ENCODE measurements at places on chromosomes 6 and 20. TPM values are rescaled to one million over a fixed set of nuclear protein-coding genes. Genes with fewer than 3 reads are reported as not detected.

- no peak for DNase-seq
Measured at GRCh38 chr6:85632164-85632942, 10.3 kb downstream of the SYNCRIP start.

GRCh38 chr20:46362921-46363867, 43.2 kb downstream of the ELMO2 start:
- no peak for DNase-seq

GRCh38 chr6:43848671-43849391, 78.8 kb downstream of the VEGFA start:
- no peak for DNase-seq

GRCh38 chr20:4021906-4022305, 6.5 kb upstream of the RNF24 start:
- no peak for DNase-seq

DNA sequence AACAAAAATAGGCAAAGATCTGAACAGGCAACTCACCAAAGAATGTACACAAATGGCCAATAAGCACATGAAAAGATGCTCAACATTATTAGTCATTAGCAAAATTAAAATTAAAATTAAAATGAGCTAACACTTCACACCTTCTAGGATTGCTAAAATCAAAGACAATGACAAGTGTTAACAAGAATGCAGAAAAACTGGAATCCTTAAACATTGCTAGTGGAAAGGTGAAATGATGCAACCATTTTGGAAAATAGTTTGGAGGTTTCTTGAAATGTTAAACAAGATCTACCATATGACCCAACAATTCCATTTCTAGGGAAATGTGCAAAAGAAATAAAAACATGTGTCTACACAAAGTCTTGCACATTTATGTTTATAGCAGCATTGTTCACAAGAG, 75.5 kb upstream of the DST start:
- no peak for DNase-seq

DNA sequence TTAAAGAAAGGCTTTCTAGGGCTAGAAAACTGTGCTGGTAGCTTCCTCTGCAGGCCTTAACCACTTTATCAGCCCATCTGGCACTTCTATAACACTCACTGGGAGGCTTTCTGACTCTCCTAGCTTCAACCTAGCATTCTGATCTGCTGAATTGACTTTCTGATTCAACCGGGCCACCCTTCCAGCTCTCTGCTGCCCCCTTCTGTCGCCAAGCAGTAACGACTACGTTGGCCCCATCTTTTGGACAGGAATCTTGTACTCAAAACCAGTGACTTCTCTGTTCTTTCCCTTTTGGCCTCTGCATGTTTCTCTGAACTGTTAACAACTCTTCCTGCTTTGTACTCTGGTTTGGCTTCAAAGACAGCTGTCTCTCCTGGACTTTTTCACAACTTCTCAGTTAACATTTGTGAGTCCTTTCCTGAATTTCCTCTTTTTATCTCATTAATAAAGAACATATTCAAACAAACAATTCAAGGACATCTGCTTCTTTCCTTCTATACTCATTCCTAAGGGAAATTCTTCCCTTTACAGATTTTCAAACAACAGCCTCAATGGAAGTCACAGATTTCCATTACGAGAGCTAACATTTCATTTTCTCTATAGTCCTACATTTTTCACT, 43.9 kb upstream of the FAM135A start:
- DNase-seq = peak; percentile 64

DNA sequence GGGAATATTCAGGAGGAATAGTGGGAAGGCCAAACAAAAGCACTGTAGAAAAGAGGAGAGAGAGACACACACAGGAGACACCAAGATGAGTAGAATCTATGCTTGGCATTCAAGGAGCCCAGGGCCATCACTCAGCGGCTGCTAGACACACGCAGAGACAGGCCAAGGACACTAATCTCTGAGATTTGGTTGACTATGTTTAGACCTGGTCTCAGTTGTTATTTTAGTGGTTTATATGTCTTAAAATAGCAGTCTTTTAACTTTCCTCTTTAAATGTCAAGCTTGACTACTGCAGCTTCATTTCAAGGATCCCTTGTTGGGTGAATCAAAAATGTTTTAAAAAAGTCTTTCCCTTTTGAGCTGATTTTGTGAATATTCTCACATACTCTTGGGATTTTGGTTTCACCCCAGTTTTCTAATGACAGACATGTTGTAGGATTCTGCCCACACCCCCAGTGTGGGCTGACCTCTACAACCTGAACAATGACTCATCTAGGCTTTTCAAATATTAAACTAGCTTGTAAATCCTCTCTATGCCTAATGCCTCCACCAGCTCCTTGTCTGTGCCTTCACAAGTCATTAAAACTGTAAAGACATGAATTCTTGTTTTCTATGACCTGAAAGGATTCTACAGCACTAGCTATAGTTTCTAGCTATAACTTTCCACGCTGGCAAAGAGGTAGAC, 142.7 kb upstream of the EXOC2 start:
- no peak for DNase-seq

GRCh38 chr6:12001004-12001705, 11.0 kb upstream of the HIVEP1 start:
- no peak for DNase-seq

GRCh38 chr6:47016909-47017308, 25.2 kb downstream of the ADGRF1 start:
- DNase-seq = no peak

GRCh38 chr6:39685938-39686337, 39.3 kb downstream of the KIF6 start:
- no peak for DNase-seq

DNA sequence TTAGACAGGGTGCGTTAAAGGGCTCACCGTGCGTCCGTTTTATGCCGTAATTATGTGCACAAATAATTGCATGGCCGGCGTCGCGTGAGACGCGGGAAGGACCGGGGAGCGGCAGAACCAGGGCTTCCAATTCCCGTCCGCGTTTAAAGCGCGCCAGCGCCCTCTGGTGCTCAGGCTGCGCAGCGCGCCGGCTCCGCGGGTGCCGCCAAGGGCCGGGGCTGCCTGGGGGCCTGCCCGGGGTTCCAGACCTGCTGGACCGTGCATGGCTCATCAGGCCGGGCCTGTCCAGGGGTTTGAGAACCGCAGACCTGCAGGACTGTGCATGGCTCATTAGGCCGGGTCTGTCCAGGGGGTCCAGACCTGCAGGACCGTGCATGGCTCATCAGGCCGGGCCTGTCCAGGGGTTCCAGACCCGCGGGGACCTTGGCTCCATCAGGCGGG, 369.0 kb downstream of the THBS2 start:
- DNase-seq = peak; percentile 83

DNA sequence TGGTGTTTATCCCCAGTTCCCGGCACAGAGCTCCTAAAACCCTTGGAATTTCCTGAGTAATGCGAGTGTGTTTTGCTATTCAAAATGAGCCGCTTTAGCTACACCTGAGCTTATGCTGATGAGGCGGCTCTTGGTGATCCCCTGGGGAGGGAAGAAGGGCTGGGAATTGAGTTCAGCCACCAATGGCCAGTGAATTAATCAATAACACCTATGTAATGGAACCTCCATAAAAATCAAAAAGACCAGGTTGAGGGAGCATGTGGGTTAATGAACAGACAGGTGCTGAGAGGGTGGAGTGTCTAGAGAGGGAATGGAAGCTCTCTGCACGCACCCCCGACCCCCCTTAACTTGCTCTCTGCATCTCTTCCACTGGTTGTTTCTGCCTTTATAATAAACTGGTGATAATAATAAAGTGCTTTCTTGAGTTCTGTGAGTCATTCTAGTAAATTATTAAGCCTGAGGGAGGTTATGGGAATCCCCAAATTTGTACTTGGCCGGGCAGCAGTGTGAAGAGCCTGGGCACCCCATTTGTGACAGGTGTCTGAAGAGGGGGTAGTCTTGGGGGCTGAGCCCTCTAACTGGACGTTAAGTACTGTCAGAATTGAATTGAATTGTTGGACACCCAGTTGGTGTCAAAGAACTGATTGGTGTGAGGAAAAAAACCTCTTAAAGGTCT, 24.6 kb upstream of the SERPINB1 start:
- DNase-seq = no peak

DNA sequence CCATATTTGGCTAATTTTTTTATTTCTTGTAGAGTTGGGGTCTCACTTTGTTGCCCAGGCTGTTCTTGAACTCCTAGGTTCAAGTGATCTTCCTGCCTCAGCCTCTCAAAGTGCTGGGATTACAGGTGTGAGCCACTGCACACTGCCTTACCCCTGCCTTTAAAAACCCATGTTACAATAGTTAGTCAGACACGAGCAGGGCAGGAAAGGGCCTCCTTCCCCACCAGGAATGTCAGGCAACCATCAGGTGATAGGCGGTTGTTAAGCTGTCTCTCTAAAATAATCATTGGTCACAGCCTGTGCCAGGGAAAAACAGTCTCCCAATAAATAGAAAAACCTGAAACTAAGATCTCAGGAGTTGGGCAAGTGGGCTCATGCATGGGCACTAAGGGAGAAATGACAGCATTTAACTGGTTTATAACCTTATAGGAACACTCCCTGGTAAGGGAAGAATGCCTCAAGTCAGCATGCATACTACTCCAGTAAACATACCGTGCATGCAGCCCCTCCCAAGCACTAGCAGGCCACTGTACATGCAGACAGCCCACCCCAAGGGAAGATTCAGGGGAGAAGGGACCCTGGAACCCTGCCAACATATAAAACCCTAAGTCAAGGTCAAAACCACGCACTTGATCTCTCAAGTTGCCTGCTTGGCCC, 8.4 kb downstream of the OR2H2 start:
- DNase-seq = peak; percentile 3

DNA sequence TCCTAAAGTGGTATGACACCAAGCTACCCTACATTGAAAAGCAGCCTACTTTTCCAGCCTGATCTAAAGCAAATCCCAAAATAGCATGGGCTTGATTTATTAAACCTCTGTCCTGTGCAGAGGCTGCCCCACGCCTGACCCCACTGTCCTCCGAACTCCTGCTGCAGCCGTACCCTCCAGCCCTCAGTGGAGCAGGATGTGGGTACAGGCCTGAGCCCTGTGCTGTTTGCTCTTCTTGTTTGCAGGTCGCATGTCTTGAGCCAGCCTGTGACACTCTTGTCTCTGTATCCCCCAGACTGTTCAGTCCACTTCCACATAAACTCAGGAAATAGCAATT, 61.2 kb downstream of the RPP40 start:
- DNase-seq = no peak

DNA sequence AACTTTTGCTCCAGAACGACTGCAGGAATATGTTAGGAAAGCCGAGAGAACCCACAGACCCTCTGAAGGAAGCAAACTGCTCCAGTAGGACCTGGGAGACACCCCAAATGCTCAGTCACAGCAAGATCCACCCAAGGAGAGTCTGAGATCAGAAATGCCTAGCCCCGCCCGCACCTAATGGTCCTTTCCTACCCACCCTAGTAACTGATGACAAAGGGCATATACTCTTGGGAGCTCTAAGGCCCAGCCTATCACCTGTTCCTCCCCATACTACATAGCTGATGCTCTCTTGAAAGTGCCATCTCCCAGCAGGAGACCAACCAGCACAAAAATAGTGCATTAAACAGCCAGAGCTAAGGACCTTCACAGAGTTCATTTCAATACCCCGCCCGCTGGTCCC, 67.6 kb downstream of the CD2AP start:
- peak; percentile 41 for DNase-seq

DNA sequence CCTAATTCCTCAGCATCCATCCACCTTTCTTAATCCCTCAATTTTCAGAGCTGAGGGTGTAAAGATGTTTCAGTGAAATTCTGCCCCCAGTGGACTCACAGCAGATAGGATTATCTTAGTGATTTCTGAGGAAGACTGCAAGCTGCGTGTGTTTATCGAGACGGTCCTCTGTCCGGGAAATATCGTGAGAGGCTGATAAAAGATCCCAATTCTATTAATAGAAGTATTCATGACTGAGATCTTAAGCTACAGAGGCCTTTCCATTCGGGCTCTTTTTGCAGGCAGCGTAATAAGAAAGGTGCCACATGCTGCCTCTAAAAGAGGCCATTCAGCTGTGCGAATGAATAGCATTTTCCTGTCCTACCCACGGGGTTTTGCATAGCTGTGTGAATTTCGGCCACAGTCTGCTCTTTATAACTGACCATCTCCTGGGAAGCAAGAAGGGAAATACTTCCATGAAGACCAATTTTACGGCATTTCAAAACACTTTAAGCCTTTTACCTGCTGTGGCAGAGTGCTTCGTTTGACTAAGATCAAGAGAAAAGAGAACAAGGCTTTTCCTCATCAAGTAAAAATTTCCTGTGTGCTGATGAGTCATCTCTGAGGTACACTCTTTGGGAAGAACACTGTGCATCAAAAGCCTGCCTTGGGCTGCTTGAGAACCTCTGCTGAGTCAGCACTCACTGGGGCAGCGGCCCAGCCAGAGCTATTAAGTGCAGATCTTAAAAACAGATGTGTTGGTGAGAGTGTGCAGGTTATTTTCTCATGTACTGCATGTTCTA, 208.8 kb downstream of the ARHGAP18 start:
- no peak for DNase-seq

DNA sequence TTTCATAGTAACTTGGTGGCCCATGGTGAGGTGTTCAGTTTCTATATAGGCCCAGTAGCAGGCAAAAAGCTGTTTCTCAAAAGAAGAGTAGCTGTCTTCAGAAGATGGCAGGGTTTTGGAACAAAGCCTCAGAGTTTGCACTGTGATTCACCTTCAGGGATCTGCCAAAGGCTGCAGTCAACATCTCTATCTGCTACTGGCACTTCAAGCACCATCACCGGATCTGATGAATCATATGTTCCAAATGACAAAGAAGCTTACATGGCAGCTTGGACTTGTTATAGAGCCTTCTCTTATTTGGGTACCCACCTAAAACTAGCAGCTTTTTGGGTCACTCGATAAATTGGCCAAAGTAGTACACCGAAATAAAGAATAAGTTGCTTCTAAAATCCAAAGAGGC, 39.5 kb downstream of the PKIB start:
- DNase-seq = no peak

DNA sequence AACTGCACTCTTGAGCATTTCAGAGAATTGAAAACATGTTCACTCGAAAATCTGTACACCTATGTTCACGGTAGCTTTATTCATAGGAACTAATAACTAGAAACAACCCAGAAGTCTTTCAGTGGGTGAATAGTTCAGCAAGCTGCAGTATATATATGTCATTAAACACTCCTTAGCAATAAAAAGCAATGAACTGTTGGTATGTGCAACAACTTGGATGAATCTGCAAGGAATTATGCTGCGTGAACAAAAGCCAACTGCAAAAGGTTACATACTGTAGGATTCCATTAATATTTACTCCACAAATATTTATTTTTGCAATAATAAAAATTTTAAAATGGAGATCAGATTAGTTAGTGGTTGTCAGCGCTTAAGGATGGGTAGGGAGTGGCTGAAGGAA, 22.1 kb upstream of the FKBP1A start:
- no peak for DNase-seq

GRCh38 chr6:161186173-161186769, 87.6 kb downstream of the AGPAT4 start:
- no peak for DNase-seq

The DDRGK1 gene
- 51.3 TPM for total RNA-seq

The UBR2 gene
- total RNA-seq = 49.6 TPM

The DAAM2 gene
- total RNA-seq = 6.1 TPM

The RAMACL gene
- 0.92 TPM for total RNA-seq

The TULP4 gene
- 70.4 TPM for total RNA-seq

The TP53TG5 gene
- 2.1 TPM for total RNA-seq

The CBFA2T2 gene
- total RNA-seq = 37.4 TPM

The SLC35D3 gene
- total RNA-seq = 0.92 TPM

The E2F1 gene
- 3.6 TPM for total RNA-seq

The SMAP1 gene
- 48.8 TPM for total RNA-seq

The ADGRF1 gene
- total RNA-seq = 1.8 TPM

All from mucosa of descending colon (tissue), 3 donors.